ENCODE measurements at places on chromosomes 12 and 14.

GRCh38 chr14:52455291-52456088 is 96.8 kb downstream of the TXNDC16 start:
- DNase-seq: no peak

DNA sequence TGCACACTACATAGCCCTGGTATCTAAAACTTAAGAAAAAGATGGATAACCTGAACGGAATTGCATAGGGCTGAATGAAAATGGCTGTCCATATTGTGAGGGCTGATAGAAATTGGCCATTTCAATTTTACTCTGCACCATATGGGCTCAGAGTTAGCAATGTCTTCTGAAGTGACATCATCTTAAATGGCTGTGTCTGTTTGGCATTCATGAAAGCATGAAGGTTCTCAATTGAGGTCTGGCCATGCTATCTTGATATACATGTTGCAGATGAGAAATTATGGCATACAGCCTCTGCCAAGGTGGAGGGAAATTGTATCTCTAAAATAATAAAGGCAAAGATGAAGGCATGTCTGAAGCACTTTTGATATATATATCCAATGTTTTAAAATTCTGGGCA is 226.0 kb upstream of the PDE3A start:
- DNase-seq: no peak

- DNase-seq: no peak
These were observed 151.8 kb downstream of the FOXN3 start for GRCh38 chr14:89265234-89265633.

DNA sequence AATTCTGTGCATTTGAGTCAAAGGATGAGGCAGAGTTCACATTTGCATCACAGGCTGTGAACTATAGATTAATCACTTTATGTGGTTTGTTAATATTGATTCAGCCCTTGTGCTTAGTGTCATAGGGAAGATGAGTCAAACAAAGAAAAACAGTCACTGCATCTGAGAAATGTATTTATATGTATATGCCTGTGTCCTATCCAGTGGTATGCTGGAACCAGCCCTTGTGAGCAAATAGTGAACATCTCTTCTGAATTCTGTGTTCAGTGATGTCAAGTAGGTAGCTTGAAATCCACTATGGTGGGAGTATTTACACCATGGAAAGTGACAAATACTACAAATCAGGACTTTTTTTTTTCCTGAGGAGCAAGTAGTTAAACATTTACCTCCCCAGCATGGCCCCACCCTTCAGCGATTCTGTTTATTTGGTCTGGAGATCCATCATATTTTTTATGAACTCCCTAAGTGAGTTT is 128.5 kb downstream of the HMGA2 start:
- no peak for DNase-seq

GRCh38 chr12:64186789-64187188 is 35.3 kb downstream of the KICS2 start:
- no peak for DNase-seq

DNA sequence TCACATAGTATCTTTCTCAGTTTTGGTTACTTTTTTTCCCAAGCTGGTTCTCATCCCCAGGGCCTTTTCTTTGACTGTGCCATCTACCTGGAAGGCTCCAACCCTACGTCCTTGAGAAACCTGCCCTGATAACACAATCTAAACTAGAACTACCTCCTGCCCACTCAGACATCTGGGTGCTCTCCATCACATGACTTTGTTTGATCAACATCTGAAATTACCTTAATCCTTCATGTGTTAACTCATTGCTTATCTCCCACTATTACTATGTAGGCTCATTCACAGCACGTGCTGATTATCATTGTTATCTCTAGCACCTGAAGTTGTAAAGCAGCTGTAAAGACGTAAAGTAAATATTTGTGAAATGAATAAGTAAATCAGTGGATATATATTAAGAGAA is 784.0 kb downstream of the TMTC2 start:
- DNase-seq: no peak

GRCh38 chr12:21416511-21417121 is 20.8 kb upstream of the PYROXD1 start:
- DNase-seq: no peak
